GM13976 (cell line): ENCODE measurements at places on chromosomes 12 and 14.

DNA sequence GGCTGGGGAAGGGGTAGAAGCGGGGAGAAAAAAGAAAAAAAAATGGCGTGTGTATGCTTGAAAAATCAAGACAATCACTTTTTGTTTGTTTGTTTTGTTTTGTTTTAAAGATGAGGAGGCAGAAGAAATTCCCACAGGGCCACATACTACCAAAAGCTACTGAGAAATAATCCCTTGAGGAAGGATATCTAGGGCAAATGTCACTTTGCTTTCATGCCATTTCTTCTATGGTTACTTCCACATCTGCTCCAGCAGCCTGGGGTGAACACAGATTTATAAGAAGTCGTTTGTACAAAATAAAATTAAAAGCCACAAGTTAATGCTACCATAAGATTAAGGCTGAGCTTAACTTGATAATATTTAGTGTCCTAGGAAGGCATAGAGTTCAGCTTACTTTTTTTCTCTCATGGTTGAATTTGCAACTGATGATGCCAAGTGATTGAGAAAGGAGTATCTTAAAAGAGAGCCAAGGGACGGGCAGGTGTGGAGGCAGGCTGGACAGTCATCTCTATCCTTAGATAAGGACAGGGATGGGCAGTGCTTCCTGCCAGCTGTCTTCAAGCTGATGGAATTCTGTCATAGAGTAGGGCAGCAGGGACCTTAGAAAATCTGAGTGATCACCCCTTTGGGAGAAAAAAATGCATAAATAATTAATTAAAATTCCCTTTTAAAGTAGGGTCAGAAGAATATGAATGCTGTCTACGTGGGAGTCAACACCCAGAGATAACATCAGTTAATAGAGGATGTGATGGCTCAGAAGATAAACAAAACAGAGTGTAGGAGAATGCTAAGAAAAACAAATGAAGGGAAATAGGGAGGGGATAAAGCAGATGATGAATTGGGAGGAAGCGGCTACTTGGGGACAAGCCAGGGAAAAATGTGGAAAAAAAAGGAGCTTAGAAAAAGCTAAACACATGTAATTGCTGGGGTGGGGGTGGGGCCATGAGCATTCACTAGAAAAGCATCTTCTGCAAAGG is 57.1 kb downstream of the DYRK2 start:
- no peak for DNase-seq

GRCh38 chr12:114682785-114683708 is 928 bp downstream of the TBX3 start:
- no peak for DNase-seq

DNA sequence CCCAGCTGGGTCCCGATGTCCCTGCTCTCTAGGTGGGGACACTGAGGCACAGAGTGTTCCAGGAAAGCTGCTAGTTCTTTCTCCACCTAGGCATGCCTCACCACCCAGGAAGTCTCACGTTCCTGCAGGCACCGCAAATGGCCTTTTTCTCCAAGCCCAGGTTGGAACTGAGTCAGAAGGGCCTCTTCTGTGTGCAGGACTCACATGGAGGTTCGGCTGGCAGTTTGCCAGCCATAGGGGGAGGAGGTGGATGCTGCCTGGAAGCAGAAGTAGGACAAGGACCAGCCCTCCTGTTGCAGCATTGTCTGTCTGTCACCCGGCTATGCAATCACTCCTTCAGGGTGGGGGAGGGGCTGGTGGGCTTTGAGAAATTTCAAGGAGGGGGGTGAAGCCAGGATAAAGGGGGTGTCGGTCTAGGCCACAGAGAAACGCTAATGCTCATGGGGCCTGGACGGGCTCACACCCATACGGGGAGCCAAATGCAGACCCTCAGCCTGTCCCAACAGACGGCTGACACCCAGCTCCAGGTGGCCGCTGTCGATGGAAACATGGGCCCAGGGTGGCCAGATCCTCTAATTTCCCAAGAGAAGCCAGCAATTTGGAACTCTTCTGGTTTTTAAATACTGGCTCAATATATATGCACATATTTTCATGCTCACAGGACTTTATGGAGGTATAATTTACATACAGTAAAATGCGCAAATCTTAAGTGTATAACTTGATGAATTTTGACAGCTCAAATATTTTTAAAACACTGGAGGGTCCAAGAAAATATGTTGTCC is 120.5 kb downstream of the PHETA1 start:
- no peak for DNase-seq

GRCh38 chr14:75452900-75453816 is 25.3 kb downstream of the JDP2 start:
- DNase-seq: no peak

DNA sequence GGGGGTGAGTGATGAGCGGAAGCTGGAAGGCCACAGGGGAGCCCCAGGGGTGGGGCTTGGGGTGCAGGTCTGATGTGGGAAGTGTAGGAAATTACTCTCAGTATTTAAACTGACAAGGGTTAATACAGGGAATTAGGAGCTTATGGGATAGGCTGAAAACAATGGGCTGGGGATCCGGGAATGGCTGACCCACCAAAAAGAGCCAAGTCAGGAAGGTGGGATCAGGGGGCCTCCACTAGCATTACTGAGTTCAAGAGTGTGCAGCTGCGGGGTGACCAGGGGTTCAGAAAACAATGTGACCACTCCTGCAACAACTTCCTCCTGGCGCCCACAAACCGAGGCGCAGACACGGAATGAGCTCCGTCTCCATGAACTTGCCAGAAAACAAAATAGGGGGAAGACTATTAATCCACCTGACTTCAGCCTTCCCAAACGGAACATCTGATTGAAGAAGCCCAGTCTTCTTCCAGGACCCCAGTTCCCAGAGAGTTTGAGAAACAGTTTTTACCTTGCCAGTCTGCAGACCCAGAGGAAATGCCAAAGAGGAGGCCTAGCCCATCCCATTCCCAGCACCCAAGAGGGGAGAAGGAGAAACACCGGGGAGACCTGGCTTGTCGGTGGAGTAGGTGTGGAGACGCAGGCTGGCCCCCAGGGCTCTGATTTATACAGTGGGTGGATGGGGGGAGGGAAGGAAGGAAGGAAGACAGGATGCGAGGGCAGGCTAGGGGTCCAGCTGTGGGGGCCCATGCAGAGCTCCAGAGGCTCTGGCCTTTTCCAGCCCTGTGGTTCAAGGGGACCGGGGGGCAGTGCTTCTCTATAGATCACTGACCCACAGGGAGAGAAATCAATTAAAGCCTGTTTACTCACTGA is 16.5 kb upstream of the YY1 start:
- DNase-seq: no peak
